ENCODE measurements at places on chromosomes 7 and 10.

GRCh38 chr7:3277604-3278572 lies 23.2 kb upstream of the SDK1 start:
- no peak for DNase-seq

DNA sequence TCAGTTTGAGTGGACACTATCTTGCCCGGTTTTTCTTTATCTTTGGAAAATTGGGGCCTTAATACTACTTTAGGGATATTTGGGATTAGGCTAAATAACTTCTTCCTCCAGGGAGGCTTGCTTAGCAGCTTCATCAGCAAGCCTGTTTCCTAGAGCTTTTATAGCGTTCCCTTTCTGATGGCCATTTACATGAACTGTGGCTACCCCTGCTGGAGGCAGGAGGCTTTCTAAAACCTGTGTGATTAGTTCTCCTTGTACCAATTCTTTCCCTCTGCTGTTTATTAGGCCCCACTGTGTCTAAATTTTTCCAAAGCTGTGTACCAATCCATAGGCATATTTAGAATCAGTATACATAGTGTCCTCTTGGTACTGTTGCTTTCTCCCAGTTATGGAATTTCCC lies 61.7 kb upstream of the CNTNAP2 start:
- no peak for DNase-seq

DNA sequence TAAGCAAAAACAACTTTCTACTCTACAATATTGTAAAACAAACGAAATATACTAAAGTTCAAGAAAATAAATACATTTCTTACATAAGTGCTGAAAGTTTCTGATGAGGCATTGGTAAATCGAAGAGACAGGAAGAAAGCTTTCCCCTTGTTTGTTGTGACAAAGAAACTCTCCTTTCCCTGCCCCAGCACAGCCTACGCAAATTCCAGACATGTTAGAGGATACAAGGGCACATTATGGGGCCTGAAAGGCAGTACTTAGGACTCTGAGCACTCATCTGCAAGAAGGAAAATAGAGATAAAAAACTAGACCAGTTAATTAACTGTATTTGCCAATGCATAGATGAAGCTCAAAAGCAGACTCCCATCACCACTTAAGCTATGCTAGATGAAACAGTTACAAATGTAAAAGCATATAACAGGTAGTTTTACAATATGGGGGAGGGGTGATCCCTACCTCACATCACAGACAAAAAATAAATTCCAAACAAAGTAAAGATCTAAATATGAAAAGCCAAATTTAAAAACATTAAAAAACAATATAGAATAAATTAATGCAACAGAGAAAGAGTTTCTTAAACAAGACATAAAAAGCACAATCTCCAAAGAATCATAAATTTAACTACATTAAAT lies 21.8 kb downstream of the ARHGAP19 start:
- DNase-seq: no peak

DNA sequence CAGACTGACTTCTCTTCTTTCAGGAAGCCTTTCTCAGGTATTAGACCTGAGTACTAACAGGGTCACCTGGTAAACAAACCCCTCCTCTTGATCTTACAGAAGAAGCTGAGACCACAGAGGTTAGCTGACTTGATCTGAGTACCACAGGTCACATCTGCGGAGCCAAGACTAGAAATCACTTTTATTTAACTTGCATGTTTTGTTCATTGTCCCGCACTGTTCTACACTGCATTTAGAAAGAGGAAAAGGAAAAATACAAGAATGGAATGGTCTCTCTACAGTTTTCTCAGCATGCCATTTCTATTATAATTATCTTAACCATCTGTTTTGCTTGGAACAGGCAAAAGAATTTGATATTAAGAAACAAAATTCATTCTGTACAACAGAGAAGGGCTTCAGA lies 245.6 kb upstream of the ETV1 start:
- no peak for DNase-seq

- peak; percentile 74 for DNase-seq
These were observed 1.1 kb downstream of the RRP12 start for GRCh38 chr10:97399843-97400545.

GRCh38 chr10:70711911-70712310 lies 39.6 kb downstream of the ADAMTS14 start:
- no peak for DNase-seq

GRCh38 chr7:29567174-29567573 lies 3.5 kb downstream of the PRR15 start:
- no peak for DNase-seq
